Frontal cortex (tissue), 4 donors: ENCODE measurements at places on chromosomes 7 and 10.

DNA sequence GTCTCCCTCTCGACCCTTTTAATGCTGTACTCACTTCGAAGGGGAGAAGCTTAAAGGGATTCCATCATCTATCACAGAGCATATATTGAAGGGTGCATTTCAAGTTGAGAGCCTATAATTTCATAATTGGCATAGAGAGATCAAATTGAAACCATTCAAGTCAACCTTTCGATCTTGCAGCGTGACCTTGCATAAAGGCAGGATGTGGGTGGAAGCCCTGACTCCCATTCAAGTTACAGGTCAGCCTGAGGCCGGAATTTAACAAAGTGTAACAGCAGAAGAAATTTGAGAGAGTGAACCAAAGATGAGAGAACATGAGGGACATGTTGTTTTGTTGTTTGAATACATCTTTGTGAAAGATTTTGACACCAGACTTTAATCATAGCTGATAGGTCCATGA is 195.3 kb upstream of the TPK1 start:
- DNase-seq: no peak

DNA sequence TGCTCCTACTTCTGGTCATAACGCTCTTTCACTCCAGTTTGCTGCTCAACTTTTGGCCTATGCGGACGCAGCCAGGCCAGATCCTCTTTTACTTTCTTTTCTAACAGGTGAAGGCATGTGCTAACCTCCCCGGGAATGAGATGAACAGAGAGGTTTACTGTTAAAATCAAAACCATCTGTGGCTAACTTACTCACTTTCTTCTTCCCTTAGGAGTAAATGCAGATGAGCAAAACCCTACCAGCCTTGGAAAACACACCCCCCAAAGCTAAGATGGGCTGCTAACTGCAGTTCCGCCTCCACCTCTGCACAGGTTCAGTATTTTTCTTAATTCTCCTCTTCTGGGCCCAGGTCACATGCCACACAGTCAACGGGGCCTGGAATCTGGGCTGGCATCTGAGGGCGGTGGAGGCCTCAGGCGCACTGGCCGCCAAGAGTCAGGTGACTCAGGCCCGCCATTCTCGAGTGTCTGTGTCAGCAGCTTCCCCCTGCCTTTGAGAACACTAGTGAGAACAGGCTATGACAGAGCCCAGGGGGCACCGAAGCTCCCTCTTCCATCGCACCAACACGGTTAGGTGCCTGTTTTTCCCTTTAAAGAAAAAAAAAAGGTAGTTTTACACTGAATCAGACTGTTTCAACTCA is 11.1 kb downstream of the FAM53B start:
- DNase-seq: peak; percentile 24

- DNase-seq: peak; percentile 4
Observed at GRCh38 chr10:115129752-115130151, 36.6 kb downstream of the ATRNL1 start.

DNA sequence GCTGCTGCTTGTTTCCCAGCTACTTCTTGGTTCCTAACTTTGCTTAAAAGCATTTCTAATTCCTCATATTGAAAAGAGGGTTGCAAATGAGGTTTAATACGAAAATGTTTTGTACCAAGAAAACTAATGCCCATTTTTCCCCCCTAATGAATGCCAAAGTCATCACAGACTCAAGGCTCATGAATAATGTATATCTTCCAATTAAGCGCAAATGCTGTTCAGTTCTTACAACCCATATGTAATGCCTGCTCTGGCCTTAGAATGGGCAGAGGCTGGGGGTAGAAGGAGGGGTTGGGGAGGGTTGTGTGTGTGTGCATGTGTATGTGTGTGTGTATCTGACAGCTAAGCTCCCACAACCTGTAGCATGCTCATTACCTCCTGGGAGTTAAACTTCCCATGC is 901.7 kb downstream of the KCNMA1 start:
- no peak for DNase-seq

- no peak for DNase-seq
Observed at GRCh38 chr7:137998250-137998649, 3.6 kb downstream of the CREB3L2 start.

DNA sequence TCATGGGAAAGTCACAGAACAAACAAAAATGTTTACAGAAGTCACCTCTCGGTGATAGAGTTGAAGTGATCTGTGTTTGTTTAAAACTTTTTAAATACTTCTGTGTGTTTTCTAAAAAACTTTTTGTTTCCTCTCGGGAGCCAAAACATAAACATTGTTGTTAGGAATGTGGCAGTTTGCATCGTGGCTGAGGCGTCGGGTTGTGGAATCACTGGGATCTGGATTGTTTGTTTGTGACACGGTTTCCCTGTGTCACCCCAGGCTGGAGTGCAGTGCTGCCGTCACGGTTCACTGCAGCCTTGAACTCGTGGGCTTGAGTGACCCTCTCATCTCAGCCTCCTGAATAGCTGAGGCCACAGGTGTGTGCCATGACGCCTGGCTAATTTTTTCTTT is 29.0 kb upstream of the SUN1 start:
- DNase-seq: no peak

GRCh38 chr7:44433255-44434022 is 57.0 kb downstream of the NUDCD3 start:
- no peak for DNase-seq

DNA sequence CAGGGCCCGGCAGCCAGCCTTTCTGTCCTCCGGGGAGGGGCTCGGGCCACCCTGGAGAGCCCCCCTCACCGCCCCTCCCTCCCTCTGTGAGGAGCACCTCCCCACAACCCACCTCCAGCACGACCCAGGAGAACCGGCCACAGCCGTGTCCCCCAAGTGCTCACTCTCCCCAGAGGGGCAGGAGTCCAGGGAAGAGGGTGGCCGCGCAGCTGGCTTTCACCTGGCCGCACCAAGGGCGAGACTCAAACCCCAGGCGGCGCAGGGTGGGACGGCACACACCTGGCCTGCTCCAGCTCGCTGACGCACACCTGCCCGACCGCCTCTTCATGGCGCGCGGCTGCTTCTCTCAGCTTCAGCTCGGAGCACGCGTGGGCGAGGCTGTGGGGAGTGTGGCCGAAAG is 73.4 kb downstream of the CFAP46 start:
- no peak for DNase-seq

- DNase-seq: no peak
Observed at GRCh38 chr7:137634356-137634755, 212.4 kb downstream of the DGKI start.

DNA sequence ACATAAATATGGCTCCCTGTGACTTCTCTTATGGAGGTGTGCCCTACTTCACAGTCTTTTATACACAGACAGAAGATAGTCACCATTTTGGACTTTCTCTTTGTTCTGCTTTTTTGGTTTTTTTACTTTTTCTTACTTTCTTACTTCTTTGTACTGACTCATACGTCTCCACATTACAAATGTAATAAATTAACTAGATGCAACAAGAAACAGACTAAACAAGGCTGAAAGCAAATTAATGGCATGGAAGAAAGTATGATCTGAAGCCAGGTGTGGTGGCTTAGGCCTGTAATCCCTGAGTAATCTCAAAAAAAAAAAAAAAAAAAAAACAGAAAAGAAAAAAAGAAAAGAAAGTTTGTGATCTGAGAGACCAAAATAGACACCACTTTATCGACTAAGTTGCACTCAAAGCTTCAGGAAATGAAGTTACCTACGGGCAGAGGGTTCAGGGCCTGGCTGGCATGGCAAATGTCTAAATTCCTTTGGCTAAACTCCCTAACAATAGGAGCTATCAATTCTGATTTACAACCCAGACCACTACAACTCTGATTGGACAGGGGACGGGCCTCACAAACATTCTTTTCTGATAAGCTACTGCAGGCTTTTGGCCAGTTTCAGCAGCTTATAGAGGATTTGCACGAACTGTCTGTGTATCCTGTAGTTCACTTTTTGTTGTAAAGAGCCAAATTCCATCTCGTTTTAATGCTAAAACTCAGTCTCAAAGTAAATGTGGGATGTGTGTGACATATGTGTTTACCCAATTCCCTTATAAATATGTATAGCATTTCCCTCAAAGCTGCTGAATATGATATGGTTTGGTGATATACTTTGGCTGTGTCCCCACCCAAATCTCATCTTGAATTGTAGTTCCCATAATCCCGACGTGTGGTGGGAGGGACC is 129.1 kb downstream of the SEPTIN14 start:
- DNase-seq: no peak

DNA sequence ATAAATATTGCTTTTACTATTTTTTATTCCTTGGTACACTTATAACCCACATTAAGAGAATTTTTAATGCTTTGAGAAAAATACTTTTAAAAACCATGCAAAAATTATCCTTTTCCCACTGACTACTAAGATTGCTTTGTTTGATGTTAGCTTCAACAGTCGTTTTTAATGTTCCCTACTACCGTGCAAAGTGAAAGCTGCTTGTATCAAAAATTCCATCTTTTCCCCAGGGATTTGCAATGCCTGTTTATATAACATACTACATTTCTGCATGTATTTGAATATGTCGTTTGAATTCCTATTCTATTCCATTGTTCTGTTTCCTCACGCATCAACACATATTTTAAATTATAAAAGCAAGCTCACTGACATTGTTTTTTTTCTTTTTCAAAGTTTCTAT is 54.4 kb downstream of the TFPI2 start:
- no peak for DNase-seq

DNA sequence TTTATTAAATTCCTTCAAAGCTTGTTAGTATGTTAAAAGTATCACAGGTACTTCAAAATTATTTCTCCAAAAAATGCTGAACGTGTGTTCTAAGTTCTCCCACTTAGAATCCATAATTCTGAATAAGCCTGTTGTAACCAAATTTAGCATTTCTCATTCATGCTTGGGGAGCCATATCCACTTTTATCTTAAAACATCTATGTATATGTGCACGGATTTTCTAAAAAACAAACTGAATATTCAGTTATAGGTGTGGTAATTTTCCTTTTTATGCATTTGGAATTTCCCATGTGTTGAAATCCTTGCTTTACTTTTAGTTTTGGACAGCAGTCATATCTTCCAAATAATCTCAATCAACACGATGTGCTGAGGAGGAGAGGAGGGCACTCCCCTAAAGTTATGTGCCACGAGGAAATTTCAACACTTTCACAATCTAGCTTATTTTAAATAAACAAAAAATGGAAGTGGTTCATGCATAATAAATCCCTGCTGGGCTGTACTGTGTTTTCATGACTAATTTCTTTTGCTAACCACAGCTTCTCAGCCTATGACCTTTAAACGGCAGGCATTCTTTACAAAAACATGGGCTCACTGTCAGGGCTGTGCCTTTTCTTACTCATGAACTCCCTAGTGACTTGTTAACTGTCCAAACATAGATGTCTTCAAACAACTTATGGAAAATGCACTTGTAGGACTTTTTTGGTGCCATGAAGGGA is 380.3 kb upstream of the SEMA3C start:
- no peak for DNase-seq

DNA sequence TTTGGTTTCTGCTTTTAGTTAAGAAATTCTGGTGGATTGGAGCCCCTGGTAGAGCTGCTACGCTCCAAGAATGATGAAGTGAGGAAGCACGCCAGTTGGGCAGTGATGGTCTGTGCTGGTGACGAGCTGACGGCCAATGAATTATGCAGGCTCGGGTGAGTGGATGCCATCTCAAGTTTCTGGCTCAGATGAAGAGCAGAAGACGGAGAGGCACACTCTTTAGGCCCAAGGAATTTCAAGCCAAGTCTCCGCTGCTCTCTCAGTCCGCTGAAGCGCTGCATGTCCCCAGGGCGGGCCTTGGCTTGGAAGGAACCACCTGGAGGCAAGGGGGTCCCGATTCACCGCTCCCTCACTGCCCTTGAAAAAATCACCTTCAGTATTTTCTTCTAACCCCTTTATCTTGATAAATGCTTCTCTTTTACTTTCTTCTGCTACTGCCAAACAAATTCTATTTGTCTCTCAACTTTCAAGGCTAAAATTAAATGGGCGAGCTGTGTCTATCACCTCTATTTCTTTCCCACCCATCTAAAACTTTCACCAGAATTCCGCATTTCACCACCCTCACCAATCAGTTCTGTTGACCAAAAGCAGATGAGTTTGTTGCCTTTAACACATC is 74.2 kb downstream of the ARMC3 start:
- no peak for DNase-seq

GRCh38 chr10:124002391-124003069 is 90.9 kb downstream of the CHST15 start:
- DNase-seq: no peak

GRCh38 chr7:22348379-22348778 is 8.6 kb downstream of the RAPGEF5 start:
- DNase-seq: no peak

DNA sequence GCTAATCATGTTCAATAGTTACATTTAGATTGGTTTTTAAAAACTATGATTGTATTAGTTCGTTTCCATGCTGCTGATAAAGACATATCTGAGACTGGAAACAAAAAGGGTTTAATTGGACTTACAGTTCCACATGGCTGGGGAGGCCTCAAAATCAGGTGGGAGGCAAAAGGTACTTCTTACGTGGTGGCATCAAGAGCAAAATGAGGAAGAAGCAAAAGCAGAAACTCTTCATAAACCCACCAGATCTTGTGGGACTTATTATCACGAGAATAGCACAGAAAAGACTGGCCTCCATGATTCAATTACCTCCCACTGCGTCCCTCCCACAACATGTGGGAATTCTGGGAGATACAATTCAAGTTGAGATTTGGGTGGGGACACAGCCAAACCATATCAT is 34.1 kb upstream of the CC2D2B start:
- DNase-seq: no peak

GRCh38 chr10:75935650-75936400 is 504.4 kb downstream of the LRMDA start:
- no peak for DNase-seq

GRCh38 chr7:112866424-112866823 is 76.2 kb upstream of the TMEM168 start:
- no peak for DNase-seq

GRCh38 chr10:15763006-15763405 is 43.3 kb upstream of the ITGA8 start:
- DNase-seq: no peak

DNA sequence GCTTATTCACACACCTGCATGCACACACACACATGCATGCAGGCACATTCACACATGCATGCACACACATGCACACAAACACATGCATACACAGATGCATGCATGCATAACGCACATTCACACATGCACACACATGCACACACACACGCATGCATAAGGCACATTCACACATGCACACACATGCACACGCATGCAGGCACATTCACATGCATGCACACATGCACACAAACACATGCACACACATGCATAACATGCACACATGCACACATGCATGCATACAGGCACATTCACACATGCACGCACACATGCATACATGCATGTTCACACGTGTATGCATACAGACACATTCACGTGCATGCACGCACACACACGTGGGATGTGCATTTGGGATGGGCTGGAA is 165.8 kb downstream of the PAXIP1 start:
- DNase-seq: no peak

DNA sequence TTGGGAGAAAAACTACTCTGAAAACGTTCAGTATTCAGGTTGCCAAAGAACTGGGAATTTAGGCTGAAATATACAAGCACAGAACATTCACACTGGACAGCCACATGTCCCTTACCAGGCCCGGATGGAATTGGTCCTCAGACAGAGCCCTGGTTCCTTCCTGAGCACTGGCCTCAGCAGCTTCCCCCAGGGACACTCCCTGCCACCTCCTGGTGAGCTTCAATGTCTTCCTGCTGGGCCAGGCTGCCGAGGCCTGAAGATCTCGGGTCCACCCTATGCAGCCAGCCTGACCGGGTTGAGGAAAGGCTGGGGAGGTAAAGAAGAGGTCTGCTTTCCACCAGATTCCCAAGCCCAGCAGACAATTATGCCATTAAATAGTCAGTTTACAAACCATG is 24.8 kb downstream of the LEP start:
- DNase-seq: no peak
